Jurkat, Clone E6-1 (cell line): ENCODE measurements at places on chromosomes 4 and X.

GRCh38 chr4:126046081-126046614, 731.4 kb downstream of the FAT4 start:
- no peak for DNase-seq

GRCh38 chr4:30443289-30443688, 276.9 kb upstream of the PCDH7 start:
- no peak for DNase-seq

- DNase-seq = no peak
Observed at GRCh38 chrX:46597208-46597607, 23.6 kb downstream of the CHST7 start.

DNA sequence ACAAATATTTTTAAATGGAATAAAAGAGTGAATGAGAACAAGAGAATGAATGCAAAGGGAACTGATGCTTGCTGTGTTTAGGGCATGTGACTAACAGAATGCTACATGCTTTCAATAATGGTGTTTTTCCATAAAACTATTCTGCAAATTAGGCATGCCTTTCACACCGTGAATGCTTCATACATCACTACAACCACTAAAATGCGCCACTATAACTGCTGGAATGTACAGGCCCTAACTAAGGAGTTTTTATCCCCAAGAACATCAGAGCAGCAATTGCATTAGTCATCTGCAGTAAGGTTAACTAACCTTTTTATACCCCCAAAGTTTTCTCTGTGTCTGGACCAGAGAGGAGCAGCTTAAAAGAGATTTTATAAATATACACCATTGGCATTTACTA, 190.4 kb downstream of the ARAP2 start:
- DNase-seq = no peak
